ENCODE measurements at places on chromosomes 7 and 10. TPM values are rescaled to one million over a fixed set of nuclear protein-coding genes. Genes with fewer than 3 reads are reported as not detected.

DNA sequence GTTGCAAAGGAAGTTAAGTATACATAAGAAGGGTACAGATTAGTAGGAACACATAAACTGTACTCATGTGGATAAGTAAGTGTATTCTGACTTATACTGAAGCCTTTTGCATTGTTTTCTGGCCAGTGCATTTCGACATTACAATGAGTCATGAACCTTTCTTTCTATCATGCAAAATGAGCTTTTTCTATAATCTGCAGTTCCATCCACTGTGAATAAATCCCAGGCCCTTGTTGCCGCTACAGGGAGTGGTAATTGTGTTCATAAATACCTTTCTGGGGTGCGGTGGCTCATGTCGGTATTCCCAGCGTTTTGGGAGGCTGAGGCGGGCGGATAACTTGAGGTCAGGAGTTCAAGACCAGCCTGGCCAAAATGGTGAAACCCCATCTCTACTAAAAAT, 858.3 kb downstream of the GRM8 start:
- no peaks in the 10 kb centered on the region for H3K4me1 ChIP-seq
- no peak overlapping the region for H3K27ac ChIP-seq
- DNase-seq = no peak
- H3K4me3 ChIP-seq = no peak overlapping the region

The ARF5 gene
- total RNA-seq = 146 TPM

The PON1 gene
- not detected for total RNA-seq

GRCh38 chr7:111803015-111803758, 240.9 kb upstream of the IMMP2L start:
- DNase-seq = no peak
- peaks cover 4% of the 10 kb centered on the region for H3K4me1 ChIP-seq
- H3K4me3 ChIP-seq = no peak overlapping the region
- no peak overlapping the region for H3K27ac ChIP-seq
- H3K36me3 ChIP-seq = no peaks in the 10 kb centered on the region
- no peaks in the 10 kb centered on the region for H3K27me3 ChIP-seq

GRCh38 chr10:112515126-112515525, 68.1 kb downstream of the VTI1A start:
- H3K4me1 ChIP-seq = no peaks in the 10 kb centered on the region
- no peak for DNase-seq
- no peak overlapping the region for H3K4me3 ChIP-seq
- H3K27ac ChIP-seq = no peak overlapping the region
- no peaks in the 10 kb centered on the region for H3K36me3 ChIP-seq

The LMTK2 gene
- total RNA-seq = 14.1 TPM

GRCh38 chr10:112915590-112916572, 34.2 kb upstream of the TCF7L2 start:
- peak overlapping the region; percentile 33 for H3K27ac ChIP-seq
- DNase-seq = no peak
- H3K27me3 ChIP-seq = no peaks in the 10 kb centered on the region

The FAM241B gene
- total RNA-seq = not detected

DNA sequence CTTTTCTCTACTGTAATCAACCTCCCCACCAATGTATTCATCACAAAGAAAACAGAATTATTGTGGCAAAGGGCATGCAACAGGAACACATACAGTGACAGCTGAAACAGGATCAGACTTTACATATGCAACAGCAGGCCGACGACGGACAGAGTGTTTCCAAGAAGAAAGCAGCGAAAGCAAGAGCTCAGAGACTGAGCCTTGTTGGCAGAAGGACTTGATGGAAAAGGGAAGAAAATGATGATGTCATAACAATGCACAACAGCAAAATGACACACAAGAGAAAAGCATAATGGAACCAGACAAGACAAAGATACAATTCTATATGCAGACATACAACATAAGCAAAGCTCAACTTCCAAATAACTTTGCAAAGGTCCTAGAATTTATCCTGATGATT, 106.5 kb downstream of the ARHGAP12 start:
- H3K4me1 ChIP-seq = peaks cover 20% of the 10 kb centered on the region
- DNase-seq = no peak
- no peak overlapping the region for H3K4me3 ChIP-seq
- H3K27ac ChIP-seq = no peak overlapping the region

DNA sequence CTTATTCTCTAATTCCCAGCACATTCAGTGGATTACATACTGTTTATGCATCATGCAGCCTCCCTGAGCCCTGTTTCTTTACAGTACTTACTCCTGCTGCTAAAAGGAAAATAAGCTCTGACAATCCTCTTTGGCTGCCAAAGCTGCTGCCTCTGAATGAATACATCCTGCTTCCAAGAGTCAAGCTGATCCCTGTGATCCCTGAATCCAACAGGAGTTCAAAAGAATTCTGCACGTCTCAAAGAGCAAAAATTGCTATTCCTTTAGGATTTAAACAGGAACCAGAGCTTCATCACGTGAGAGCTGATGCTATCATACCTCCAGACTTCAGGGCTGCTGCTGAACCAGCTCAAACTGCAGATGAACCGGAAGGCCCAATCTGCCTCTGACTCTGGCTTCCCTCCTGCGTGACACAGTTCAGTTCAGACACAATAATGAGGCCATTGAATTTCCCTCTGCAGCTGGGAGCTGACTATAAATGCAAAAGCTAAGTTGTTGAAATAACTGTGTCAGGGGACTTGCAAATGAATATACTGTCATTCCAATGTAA, 851.0 kb upstream of the PHF14 start:
- H3K27me3 ChIP-seq = no peaks in the 10 kb centered on the region
- no peak overlapping the region for H3K4me3 ChIP-seq
- DNase-seq = no peak
- H3K27ac ChIP-seq = no peak overlapping the region
- no peaks in the 10 kb centered on the region for H3K4me1 ChIP-seq
- H3K36me3 ChIP-seq = no peaks in the 10 kb centered on the region

DNA sequence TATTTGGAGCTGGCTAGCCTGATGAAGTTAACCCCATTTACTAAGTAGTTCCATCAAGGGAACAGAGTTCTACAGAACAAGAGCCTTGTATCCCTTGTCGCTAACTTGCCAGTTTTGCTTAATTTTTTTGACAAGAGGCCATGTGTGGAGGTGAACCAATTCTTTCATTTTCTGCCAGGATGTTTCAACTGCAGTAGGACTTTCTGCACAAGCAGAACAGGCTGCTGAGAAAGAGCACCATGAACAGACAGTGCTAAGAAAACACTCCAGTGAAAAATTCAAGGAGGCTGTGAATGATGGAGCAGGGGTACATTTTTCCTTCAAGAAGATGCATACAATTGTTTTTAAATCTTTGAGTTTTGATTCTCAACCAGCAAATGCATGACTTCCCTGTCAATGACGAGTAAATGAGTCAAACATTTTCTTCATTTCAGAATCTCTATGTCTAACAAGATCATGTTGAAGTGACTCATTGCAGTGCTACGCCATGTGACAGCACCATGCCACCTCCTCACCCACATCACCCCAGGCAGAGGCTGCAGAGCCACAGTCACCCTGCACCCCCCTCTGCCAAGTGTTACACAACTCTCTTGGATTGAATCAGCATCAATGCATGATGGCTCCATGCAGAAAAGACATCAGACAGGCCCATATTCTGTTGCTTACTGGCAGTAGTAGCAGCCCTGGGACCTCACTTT, 193.1 kb downstream of the COBL start:
- H3K27ac ChIP-seq = peak overlapping the region; percentile 64
- H3K36me3 ChIP-seq = no peaks in the 10 kb centered on the region
- H3K4me3 ChIP-seq = no peak overlapping the region
- peak; percentile 98 for DNase-seq
- H3K4me1 ChIP-seq = peaks cover 13% of the 10 kb centered on the region
- no peaks in the 10 kb centered on the region for H3K27me3 ChIP-seq

GRCh38 chr10:99920901-99921300, 88.8 kb downstream of the DNMBP start:
- DNase-seq = peak; percentile 42
- H3K27me3 ChIP-seq = no peaks in the 10 kb centered on the region
- H3K4me3 ChIP-seq = no peak overlapping the region

DNA sequence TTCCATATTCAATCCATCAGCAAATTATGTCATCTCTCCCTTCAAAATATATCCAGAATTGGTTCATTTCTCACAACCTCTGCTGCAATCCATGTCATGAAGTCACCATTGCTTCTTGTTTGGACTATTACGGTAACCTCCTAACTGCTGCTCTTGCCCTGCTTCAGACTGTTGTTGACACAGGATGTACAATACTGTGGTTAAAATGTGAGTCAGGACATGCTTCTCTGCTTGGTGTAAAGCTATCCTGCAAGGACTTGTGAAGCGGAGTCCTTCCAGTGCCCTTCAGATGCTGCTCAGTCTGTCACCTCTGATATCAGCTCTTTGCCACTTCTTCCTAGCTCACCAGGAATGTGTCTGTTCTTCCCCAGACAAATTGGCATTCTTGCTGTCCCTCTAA, 10.4 kb upstream of the NXPH1 start:
- H3K27me3 ChIP-seq = no peaks in the 10 kb centered on the region
- H3K4me1 ChIP-seq = no peaks in the 10 kb centered on the region
- H3K36me3 ChIP-seq = no peaks in the 10 kb centered on the region
- no peak overlapping the region for H3K27ac ChIP-seq

GRCh38 chr10:127836176-127836575, 56.6 kb downstream of the CLRN3 start:
- H3K27me3 ChIP-seq = no peaks in the 10 kb centered on the region
- DNase-seq = no peak
- H3K36me3 ChIP-seq = no peaks in the 10 kb centered on the region
- no peak overlapping the region for H3K27ac ChIP-seq

DNA sequence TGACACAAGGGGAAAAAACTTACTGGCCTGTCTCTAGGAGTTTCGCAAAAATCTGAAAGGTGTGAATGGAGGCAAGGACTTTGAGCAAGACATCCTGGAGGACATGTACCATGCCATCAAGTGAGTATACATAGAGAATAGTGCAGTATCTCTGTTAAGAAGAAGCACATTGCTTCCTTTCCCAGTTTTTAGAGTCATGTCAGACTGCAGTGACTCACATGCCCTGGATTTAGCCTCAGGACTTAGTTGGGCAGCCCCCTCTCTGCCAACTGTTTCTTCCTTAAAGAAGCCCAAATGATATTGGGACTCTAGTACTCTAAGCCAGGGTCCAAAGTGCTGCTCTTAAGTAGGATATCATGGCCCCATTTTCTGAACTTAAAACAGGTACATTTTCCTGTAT, 28.1 kb upstream of the NFKB2 start:
- H3K4me1 ChIP-seq = no peaks in the 10 kb centered on the region
- no peak overlapping the region for H3K4me3 ChIP-seq
- H3K36me3 ChIP-seq = peaks cover 89% of the 10 kb centered on the region
- DNase-seq = no peak

DNA sequence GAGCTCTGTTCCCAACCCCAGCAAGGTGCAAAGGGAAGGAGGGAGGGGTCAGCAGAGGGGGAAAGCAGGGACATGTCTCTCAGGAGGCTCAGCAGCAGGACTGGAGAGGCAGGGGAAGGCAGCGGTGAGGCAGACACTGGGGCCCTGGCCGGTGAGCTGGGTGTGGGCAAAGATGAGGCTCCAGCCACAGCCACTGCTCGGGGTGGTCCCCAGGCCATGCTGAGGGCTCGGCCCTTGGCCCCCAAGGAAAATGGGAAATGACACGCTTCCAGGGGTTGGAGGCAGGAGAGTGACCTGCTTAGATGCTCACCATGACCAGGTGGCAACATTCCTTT, 35.4 kb upstream of the CHST15 start:
- H3K36me3 ChIP-seq = no peaks in the 10 kb centered on the region
- no peaks in the 10 kb centered on the region for H3K4me1 ChIP-seq
- peaks cover 4% of the 10 kb centered on the region for H3K27me3 ChIP-seq
- no peak for DNase-seq

The IL15RA gene
- 1.2 TPM for total RNA-seq

- no peak overlapping the region for H3K4me3 ChIP-seq
- no peaks in the 10 kb centered on the region for H3K27me3 ChIP-seq
- H3K36me3 ChIP-seq = no peaks in the 10 kb centered on the region
- no peaks in the 10 kb centered on the region for H3K4me1 ChIP-seq
- DNase-seq = no peak
These were observed 119.7 kb upstream of the SLC25A13 start for GRCh38 chr7:96441436-96442084.

- no peak for DNase-seq
- H3K4me3 ChIP-seq = no peak overlapping the region
- no peak overlapping the region for H3K27ac ChIP-seq
- H3K27me3 ChIP-seq = no peaks in the 10 kb centered on the region
- H3K4me1 ChIP-seq = peaks cover 5% of the 10 kb centered on the region
- no peaks in the 10 kb centered on the region for H3K36me3 ChIP-seq
These were observed 30.6 kb upstream of the CCL24 start for GRCh38 chr7:75844158-75844557.

The EEPD1 gene
- 9.0 TPM for total RNA-seq

GRCh38 chr7:82384779-82385178, 58.8 kb downstream of the CACNA2D1 start:
- peaks cover 18% of the 10 kb centered on the region for H3K36me3 ChIP-seq
- no peaks in the 10 kb centered on the region for H3K27me3 ChIP-seq
- H3K4me1 ChIP-seq = peaks cover 4% of the 10 kb centered on the region
